Bone marrow (tissue), 2 donors: ENCODE measurements at places on chromosomes 13 and 19.

DNA sequence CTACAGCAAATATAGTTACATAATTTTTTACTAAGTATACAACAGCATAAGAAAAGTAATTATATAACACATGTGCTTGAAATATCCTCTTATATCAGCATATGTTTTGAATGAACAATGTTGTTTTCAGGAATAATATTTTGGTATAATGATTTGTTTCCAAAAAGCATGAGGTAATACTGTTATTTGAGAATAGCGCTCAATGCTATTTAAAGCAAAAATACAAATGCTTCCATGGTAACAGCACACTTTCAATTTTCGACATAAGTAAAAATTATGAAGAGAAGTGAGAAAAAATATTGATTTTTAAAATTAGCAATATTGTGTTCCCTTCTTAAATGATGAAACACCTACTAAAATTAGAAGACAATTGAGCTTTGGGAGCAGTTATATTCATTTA lies 715.9 kb upstream of the ATXN8OS start:
- DNase-seq = no peak

- no peak for DNase-seq
Measured at GRCh38 chr19:36748431-36749275, 24.0 kb downstream of the ZNF850 start.

GRCh38 chr13:87234981-87235380 lies 436.2 kb upstream of the SLITRK5 start:
- no peak for DNase-seq

DNA sequence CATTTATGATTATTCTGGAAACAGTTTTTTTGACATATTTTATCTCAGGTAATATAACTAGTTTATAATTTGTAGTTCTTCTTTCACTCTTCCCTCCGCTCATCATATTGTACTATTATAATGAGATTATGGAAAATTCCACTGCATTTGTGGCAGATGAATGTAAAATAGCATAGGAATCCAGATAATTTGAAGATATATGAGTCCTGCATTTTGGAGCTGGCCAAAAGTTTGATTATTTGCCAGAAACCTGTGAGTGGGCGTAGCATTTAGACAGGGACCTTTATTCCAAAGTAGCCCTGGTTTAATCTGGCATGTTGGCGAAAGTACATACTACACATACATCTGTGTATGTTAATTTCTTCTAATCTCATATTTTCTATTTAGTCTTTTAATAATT lies 65.2 kb downstream of the FNDC3A start:
- no peak for DNase-seq

- no peak for DNase-seq
Measured at GRCh38 chr13:23766283-23766682, 122.9 kb downstream of the MIPEP start.

- no peak for DNase-seq
Measured at GRCh38 chr13:89878904-89879303, 1468.6 kb upstream of the MIR17HG start.

GRCh38 chr13:54317722-54318121 lies 1289.1 kb downstream of the OLFM4 start:
- DNase-seq = no peak

- no peak for DNase-seq
Measured at GRCh38 chr13:63190219-63190618, 1774.6 kb upstream of the PCDH20 start.

DNA sequence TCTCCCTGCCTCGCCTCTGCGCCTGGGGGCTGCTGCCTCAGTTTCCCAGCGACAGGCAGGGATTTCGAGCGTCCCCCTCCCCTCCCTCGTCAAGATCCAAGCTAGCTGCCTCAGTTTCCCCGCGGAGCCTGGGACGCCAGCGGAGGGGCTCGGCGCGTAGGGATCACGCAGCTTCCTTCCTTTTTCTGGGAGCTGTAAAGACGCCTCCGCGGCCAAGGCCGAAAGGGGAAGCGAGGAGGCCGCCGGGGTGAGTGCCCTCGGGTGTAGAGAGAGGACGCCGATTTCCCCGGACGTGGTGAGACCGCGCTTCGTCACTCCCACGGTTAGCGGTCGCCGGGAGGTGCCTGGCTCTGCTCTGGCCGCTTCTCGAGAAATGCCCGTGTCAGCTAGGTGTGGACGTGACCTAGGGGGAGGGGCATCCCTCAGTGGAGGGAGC lies 722 bp upstream of the ICAM1 start:
- peak; percentile 96 for DNase-seq

- DNase-seq = peak; percentile 23
Measured at GRCh38 chr19:48858984-48859710, 9.3 kb downstream of the PLEKHA4 start.

DNA sequence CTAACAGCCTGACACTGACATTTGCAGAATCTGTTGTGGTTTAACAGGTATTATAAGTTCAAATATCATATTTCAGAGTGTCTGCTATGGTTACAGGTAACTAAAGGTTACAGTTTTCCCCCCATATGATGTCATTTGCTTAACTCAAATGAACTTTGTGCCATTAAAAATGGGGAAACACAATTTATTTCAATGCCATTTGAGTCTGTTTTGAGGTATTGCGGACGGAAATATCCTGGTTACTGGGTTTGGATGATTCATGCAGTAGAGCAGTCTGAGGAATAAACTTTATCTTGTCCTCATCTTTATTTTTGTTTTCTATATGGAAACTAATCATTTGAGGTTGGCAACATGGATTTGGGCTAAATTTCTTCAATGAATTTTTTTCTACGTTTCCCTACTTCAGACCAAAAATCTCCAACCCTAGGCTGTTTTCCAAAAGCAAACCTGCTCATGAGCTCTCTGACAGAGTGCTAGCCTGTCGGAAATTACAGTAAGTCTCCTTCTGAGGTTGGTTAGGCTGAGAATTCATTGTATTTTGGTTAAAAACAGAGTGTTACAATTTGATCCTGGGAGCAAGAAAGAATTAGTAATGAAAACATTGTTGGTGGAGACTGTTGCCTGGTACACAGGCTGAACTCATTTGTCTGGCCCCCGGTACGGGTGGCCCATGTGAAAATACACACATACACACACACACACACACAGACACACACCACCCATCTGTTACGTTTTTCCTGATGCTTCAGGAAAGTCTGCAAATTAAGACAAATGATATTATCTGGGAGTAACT lies 66.1 kb downstream of the AKAP11 start:
- no peak for DNase-seq

DNA sequence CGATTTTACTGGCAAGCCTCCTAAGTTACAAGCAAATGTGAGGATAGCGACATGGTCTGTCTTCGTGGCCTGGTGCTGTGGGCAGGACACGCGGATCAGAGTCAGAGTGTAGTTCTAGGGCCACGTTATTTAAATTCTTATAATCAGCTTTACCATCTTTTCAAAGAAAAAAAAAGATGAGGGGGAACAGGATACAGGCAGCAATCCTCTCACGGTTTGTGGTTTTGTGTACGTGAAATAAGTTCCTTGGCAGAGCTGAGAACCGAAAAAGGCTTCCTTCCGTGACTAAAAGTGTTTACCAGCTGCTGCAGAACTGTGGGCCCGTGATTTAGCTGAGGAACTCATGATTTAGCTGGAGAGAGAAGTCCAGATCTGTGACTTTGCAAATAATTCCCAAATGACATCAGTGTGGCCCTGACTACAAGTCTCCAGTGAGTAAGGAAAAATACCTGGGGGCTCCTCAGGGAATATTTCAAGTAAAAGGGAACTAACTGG lies 27.2 kb downstream of the RCBTB2 start:
- peak; percentile 99 for DNase-seq

DNA sequence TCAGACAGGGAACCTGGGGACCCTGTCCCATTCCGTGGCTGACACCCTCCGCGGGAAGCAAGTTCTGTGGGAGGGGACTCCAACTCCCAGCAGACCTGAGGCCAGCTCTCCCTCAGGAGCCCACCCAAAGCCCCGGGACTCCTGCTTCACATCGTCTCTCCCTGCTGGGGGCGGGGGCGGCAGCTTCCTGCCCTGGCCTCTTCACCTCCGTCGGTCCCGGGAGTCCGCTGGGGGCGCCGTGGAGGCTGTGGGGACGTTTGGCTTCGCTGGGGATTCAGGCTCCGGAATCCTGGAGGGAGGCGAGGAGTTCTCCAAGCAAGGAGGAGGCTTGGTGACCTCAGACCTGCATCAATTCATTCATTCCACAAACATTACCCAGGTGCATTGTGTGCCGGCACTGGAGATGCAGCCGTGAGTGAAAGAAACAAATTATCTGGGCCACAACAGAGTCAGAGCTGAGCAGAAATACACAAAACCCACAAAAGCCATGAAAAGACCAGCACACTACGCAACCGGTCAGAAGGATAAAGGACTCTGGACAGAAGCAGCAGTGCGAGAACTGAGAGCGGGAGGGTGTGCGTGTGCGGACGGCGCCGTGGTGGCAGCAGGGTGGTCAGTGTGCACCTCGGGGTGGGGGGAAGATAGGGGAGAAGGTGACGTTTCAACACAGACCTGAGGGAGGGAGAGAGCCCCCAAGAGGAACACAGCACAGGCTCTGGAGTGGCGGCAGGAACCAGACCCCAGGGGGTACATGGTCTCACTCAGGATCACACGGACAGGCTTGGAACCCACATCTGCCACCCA lies 19.0 kb downstream of the EPS8L1 start:
- no peak for DNase-seq

DNA sequence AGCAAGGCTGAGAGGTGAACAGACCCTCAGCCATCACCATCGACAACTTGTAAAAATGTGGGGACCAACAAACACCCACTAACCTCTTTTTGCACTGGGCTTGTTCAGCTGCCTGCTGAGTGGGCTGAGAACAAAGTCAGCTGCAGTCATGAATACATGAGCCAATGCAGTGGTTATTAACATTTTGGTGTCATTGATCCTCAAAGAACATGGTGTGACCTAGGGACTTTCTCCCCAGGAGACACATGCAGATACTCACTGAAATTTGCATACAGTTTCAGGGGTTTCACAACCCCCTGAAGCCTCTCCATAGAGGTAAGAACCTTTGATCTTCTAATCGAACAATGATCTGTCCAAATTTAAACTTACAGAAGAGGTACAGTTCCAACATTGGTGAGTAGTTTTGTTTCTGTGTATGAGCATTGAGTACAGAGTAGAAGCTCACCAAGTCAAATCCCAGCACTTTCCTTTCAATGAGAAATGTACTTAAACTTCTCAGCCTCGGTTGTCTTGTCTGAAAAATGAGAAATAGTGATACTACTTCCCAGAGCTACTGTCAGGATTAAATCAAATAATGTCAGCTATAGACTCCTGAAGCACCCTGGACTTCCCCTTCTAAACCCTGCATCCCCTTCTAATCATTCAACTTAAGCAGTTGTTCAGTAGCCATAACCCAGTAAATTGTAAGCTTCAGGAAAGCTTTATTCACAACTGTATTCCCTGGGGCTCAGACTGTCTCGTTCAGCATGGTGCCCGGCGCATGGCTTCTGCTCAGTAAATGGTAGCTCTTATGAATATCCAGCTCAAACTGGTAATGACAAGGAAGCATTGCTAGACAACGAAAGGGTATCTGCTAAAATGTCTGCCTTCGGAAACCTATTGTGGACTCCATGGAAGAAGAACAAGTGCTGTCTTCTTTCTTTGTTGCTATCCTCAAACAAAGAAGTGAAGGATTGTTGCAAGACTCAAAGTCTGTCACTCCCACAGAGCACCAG lies 148.7 kb downstream of the FOXO1 start:
- no peak for DNase-seq

- no peak for DNase-seq
Measured at GRCh38 chr13:21889651-21890050, 218.8 kb downstream of the FGF9 start.

- DNase-seq = no peak
Measured at GRCh38 chr13:25249001-25249543, 38.2 kb downstream of the MTMR6 start.

DNA sequence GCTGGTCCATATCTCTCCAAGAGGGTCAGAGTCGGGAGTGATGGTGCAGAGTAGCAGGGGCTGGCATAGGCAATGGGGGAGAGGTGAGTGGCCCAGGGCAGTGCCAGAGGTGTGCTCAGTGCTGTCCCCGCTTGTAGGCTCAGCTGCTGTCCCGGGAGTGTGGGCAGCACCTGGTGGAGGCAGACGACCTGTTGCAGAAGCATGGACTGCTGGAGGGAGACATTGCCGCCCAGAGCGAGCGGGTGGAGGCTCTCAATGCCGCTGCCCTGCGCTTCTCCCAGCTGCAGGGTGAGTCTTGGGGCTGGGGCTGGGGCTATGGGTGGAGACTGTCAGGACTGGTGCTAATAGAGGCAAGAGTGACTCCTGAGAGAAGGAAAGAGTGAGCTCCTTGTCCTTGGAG lies 39.3 kb downstream of the SPTBN4 start:
- no peak for DNase-seq

DNA sequence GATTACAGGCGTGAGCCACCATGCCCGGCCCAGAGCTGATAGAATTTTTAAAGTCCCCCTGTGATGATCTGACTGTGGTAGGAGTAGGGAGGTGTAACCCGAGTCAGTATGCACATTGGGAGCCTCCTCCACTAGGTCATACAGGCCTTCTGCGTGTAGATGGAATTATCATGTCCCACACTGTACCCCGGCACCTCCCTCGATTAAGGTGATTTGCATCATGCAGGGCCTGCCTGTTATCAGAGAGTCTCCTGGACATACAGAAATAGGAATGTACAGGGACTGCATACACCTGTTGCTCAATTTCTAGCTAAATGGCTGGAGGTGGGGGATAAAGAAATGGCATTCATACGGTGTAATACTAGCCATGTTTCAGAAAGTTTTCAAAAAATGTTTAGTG lies 922 bp upstream of the ERVK3-1 start:
- DNase-seq = no peak

DNA sequence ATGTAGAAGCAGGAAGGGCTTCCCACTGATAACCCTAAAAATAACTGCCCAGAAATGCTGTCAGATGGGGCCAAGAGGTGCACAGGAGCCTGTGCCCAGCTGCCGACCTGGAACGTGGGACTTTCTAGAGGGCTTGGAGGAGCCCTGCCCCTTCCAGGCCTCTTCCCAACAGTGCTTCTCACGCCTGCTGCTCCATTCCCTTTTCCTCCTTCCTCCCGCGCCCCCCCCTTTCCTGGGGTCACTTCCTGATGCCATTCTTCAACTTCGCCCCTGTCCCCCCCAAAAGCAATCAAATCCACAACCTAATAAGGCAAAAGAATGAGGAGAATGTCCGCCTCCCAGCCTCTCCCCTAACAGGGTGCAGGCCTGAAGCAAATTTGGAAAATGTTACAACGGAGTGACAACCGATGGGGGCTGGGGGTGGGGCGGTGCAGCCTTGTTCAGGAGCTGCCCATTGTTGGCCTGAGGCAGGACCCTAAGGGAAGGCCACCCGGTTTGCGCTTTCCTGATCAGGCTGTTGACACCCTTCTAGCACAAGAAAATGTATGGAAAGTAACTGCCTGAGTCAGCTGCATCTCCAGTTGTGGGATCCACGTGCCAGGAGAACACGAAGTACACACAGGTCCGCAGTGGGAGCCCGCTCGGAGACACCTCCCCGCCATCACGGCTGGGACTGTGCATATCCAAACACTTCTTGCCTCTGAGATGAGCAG lies 18.7 kb downstream of the ACTN4 start:
- DNase-seq = no peak
